ENCODE measurements at places on chromosomes 4 and X.

DNA sequence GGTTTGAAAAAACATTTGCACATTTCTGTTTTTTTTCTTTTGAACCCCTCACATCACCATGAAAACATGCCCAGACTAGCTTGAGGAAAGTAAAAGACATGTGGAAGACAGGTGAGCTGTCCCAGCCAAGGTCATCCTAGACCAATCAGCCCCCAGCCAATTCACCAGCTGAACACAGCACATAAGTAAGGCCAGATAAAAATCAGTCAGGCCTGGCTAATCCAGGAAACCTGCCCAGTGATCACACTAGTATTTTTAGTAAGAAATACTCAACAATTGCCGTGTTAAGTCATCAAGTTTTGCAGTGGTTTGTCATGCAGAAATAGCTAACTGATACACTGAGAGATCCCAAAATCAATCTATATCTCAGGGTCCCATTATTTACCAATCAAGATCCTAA lies 4.4 kb upstream of the SMR3A start:
- ATAC-seq: no peak

DNA sequence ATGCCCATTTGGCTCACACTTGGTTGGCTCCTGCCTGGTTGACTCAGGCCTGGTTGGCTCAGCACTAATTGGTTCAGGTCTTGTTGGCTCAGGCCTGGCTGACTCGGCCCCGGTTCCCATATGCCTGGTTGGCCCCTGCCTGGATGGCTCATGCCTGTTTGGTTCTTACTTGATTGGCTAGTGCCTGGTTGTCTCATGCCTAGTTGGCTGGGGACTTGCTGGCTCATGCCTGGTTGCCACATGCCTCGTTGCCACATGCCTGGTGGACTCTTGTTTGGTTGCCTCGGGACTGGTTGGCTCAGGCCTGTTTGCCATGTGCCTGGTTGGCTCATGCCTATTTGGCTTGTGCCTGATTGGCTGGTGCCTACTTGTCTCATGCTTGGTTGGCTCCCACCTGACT lies 103.7 kb downstream of the APOOL start:
- no peak for ATAC-seq

DNA sequence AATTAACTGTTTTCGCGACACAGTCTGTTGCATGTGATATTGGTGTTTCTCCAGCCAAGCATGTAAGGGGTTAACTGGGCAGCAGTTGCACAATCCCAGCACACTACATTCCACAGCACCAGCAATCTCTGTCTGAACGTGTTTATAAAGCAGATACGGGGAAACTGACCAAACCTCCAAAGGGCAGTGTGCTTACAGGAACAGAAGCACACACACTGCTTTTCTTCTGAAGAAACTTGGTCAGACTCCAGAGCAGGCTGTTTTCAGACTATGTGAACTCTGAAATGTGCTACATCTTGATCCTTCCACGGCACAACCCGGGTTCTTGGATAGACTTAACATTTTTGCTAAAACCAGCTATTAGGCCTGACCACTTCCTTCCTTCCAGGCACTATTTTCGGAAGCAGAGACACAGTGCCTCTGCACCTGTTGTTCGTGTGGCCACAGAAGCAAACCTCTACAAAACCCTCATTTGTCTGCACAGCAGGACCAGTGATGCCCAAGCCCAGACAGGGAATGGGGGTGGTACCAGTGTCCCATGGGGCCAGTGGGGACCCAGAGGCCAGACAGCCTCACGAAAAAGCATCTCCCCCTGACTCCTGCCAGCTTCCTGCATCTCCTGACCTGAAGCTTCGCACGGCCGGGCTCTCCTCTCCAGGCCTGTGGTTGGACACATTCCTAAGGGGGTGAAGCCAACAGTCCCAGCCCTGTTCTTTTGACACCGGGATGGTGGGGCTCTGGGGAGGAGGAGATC lies 90.1 kb downstream of the IRF2 start:
- peak; percentile 74 for ATAC-seq

DNA sequence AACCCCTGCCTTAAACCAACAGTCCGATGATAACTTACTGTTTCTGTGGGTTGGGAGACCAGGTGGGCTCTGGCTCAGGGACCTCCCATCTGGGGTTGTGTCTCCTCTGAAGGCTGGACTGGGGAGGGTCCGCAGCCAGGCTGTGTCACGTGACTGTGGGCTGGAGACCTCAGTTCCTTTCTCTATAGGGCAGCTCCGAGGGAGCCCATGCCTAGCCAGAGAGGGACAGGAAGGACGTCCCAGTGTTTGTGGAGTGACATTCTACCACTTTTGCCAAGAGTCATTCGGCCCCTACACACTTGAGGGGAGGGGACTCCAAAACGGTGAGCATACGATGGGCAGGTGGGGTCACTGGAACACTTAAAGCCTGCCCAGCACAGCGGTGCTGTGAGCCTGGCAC lies 4.5 kb downstream of the PCGF3 start:
- no peak for ATAC-seq

DNA sequence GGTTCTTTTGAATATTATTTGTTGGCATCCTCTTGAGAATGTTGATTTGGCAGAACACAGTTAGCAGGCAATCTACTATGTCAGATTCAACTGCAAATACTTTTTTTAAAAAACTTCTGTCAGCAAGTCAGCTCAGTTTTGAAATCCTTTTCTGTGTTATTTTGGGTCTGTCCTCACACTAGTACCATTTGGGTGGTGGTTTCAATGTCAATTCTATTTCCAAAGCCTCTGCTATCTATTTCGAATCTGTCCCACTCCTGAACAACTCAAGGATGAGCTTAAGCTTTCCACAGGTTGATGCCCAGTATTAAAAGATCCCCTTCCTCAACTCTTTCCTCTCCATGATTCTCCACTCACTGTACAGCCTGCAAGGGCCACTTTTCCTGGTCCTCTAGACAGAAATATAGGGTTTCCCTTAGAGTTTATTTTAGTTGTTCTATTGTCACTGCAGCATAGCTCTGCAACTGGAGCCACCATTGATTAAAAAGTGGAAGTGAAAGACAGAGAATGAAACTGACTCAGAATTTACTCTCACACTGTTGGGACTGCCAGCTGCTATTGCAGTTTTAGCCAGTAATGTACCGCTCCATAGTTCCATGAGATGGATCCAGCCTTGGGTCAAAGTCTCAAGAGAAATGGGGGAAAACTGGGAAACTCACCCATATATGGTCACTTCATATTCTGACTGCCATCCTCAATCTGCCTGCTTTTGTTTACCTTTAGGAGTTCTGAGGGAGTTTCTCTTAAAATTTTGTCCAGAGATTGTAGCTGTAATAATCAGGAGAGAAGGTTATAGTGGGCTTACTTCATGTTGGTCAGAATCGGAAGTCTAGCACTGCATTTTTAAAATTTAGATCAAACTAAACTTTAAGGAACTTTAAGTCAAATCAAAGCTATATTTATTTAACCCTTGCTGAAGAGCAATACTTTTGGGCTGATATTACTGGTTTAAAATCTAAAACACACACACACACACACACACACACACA lies 14.6 kb downstream of the HDX start:
- no peak for ATAC-seq

DNA sequence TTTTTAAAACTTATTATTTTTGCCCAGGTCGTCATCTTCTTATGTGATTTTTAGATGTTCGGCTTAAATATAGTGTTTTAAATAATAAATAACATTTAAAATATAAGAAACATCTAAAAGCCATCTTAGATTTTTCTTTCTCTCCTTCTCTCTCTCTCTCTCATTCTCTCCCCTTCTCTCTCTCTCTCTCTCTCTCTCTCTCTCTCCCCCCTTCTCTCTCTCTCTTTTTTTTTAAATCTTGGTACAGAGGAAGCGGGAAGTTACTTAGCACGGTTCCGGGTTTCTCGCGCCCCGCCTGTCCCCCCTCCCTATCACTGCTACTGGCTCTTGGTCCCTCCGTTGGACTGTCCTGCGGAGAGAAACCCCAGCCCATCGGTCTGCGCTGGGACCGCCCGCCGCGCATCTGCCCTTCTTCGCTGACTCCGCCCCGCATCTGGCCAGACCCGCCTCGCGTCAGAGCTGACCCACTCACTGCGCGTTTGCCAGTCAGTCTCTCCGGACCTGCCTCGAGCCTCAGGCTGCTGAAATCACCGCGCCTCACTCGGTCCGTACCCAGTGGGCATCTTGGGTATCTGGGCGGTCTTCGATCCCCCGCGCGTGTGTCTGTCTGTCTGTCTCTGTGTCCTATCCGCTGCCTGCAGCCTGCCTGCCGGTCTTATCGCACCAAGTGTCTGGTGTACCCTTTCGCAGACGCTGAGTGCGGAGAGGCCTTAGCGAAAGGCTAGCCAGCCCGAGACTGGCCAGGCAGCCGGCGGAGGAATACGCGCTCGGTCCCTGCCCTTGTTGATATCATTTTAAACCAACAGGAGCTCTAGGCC lies at the start of gene PABPC5:
Gene PABPC5, plus strand, starts transcription at position 489 of the 818 bp plus-strand sequence. CDS start 739 bp downstream, outside the sequence.
- peak; percentile 98 for ATAC-seq

DNA sequence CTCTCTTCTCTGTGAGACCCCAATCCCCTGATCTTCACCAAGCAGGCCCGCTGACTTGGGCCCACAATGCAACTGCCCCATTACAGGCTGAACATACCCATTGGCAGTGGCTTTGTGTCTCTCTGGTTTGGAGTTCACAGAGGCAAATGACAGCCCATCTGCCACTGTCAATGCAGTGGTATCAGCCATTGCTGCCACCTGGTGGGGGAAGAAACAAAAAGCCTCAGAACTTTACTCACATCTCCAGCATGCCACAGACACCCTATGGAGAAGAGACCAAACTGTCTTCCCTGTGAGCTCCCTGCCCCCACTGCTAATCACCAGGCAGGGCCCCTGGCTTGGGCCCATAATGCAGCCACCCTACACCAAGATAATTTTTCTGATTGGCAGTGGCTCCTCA lies 729.3 kb upstream of the ACTRT1 start:
- 0 out of 3 replicates have a peak, but pooled peaks have one; percentile 33 for ATAC-seq

GRCh38 chrX:97524997-97525396 lies 641.3 kb downstream of the RPA4 start:
- no peak for ATAC-seq

GRCh38 chr4:109978704-109979454 lies 66.2 kb downstream of the EGF start:
- peak; percentile 16 for ATAC-seq

DNA sequence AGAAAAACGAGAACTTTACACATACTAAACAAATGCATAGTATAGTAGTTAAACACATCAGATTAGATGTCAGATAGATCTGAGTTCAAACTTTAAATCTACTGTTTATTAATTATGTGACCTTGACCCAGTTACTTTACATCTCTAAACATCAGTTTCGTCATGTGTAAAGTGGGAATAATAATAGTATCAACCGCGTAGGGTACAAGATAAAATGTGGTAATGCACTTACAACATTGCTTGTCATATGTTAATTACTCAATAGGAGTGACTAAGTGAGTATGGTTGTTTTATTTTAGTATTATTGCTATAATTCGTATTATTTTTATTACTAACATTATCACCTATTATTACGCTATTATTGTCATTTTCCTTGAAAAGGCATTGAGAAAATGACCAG lies 144.2 kb downstream of the KLHL4 start:
- ATAC-seq: no peak

- ATAC-seq: no peak
Measured at GRCh38 chr4:8838296-8838960, 33.2 kb downstream of the HMX1 start.

GRCh38 chr4:106418444-106418843 lies 49.9 kb upstream of the GIMD1 start:
- ATAC-seq: peak; percentile 50
